ENCODE measurements at places on chromosomes 1 and 21.

- DNase-seq, result no peak
These were observed 132.8 kb downstream of the SNX7 start for GRCh38 chr1:98794196-98794886.

GRCh38 chr1:51073456-51073855 is 28.6 kb upstream of the C1orf185 start:
- DNase-seq, result no peak

- no peak for DNase-seq
These were observed 148.7 kb downstream of the ZZZ3 start for GRCh38 chr1:77533660-77534305.

DNA sequence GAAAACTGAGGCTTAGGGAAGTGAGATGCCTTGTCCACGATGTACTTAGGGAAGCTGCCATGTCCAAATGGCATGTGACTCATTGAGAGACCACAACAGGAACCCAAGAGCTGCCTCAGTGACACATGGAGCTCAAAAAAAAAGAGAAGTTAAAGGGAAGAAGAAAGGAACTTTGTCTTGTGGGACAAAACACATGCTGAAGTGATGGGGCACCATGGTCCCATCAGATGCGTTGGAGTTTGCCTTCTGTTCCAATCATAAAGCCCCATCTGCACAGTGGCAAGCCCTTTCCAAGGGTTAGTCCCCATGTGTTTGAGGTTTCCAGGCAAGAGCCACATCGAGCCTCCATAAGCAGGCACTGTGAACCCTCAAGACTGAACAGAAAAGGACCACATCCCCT is 8.0 kb downstream of the MED8 start:
- DNase-seq, result no peak

- DNase-seq, result peak; percentile 33
These were observed 32.6 kb downstream of the UTP25 start for GRCh38 chr1:209860293-209860881.

DNA sequence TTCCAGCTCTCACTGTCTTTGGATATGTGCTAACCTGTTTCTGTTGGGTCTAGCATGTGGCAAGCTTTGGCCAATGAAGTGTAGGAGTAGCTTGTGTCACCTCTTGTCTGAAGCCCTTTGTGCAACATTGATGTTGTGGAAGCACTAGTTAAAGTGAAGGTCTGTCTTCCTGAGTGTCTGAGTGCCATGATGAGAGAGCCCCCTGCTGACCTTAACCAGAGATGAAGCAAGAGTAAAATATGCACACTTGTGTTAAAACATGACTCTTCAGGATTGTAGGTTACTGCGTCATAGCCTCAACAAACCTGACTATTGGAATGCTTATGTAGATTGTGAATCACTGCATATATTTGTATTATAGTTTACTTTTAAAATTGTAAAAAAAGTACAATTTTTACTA is 103.7 kb downstream of the NCAM2 start:
- no peak for DNase-seq

- DNase-seq, result no peak
These were observed 75.7 kb upstream of the KCNJ15 start for GRCh38 chr21:38181096-38181495.

DNA sequence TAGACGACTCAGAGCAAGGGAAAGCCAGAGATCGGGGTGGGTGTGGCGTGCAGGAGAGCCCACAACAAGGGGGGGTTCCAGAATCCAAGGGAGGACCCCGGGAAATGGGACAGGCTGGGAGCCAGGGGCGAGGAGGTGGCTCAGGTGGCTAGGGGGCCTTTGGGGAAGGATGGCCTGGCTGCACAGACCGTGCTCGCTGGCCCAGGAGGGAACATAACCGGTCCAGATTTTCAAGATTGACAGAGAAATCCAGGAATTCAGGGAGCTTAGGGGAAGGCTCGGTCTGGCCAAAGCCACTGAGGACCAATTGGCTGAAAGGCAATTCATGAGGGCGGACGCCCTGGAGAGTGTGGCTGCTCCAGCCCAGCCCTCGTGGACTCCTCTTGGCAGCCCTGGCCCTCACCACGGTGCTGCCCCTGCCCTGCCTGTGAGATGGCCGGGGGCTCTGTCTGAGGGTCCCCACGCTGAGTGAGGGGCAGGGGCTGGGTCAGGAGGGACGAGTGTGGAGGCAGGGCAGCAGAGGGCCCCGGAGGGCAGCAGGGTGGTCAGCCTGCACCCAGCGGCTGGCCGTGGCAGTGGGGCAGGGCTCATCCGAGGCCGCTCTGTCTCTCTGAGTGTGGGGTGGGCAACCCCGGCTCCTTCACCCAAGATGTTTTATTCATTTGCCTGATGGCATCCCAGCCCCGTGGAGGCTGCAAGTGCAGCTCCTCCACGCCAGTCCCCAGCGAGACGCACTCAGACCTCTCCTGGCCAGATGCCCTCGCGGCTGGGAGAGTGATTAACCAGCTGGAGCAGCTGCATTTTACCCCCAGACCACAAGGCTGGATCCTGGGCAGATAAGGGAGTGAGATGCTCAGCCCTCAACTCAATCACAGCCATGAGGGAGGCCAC is 5.6 kb upstream of the LRRC3 start:
- no peak for DNase-seq

DNA sequence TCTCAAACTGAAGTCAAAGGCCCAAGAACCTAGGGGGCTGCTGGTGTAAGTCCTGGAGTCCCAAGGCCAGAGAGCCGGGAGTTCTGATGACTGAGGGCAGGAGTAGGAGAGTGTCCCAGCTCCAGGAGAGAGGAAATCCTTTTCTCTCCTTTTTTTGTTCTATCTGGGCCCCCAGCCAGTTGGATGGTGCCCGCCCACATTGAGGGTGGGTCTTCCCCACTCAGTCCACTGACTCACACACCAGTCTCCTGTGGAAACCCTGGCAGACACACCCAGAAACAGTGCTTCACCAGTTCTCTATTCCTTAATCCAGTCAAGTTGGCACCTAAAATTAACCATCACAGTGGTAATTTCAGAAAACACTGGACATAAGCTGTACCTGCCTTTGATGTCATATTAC is 12.7 kb upstream of the WDR26 start:
- DNase-seq, result no peak

GRCh38 chr1:77103486-77103885 is 115.7 kb downstream of the PIGK start:
- DNase-seq, result no peak

Data from thoracic aorta (tissue), 2 donors.